ENCODE measurements at places on chromosomes 4 and X.

DNA sequence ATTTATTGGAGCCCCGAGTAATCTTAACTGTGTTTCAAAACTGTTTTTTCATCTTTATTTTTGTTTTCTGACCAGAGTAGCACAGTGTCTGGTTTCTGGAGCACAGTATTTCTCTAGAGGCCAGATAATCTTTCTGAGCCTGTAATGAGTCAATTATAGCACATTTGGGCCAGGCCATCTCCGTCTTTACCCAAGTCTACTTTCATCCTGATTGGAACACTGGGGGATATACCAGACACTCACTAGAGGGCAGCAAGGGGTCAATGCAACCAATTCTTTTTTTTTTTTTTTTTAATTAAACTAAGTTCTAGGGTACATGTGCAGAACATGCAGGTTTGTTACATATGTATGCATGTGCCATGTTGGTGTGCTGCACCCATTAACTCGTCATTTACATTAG, 282.0 kb downstream of the ARHGAP24 start:
- no peak for DNase-seq

DNA sequence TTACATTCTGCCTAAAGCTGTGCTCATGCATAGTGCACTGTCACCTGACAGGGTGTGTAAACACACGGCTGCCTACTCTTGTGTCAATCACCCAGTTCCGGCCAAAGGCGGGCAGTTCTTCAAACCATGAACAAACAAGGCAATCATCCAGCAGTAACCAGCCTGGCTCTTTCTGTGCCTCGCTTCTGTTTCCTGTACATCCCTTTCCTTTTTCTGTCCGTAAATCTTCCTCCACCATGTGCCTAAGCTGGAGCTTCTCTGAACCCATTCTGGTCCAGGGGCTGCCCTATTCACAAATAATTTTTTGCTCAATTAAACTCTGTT, 60.8 kb upstream of the CBR4 start:
- DNase-seq, result no peak

DNA sequence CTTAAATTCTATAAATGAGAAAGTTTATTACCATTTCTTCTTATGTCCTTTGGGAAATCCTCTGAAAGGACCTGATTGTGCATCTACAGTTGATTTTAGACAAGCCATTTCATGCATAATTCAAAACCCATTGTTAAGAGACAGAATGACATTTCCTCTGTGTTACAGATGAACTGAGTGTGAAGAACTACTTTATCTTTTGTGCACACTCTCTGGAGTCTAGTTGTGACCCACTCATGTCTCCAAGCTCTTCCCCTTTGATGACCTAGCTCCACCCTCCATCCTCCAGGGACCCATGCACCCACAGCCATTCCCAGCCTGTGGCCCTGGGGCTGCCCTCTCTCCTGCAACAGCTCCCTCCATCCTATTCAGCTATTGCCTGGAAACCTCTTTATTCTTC, 57.5 kb upstream of the BMPR1B start:
- DNase-seq, result no peak

GRCh38 chrX:48834383-48834709, 1.1 kb downstream of the PCSK1N start:
- peak; percentile 21 for DNase-seq

DNA sequence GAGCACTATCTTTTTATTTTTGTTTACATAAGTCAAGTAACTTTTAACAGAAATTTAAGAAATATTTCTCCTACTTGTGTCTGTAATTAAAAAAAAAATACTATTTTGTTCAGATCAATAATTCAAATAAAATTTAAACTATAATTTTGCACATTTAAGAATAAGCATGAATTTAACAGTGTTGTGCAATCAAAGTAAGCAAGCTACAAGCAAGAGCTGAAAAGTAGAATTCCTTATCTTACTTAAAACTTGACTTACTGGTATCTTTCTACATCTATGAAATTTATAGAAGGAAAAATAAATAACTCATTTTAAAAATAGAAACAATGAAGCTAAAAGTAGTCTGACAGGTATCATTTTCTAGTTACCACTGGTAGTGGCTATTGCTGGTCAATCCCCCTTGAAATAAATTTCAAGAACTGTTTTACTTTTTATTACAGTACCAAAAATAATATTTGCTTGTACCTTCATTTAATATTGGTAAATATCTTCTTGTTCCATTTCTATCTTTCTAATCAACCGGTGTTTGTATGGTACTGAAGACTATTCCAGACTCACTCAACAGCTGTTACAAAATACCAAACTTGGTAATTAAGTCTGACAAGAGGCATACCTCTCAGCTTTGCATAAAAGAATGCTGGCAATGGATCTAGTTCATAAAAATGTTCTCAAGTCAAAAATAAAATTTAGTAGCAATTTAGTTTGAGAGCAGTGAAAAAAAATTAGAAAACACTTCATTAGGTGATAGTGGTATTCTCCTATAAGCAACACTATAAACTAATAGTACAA, 62.2 kb downstream of the NOCT start:
- no peak for DNase-seq

DNA sequence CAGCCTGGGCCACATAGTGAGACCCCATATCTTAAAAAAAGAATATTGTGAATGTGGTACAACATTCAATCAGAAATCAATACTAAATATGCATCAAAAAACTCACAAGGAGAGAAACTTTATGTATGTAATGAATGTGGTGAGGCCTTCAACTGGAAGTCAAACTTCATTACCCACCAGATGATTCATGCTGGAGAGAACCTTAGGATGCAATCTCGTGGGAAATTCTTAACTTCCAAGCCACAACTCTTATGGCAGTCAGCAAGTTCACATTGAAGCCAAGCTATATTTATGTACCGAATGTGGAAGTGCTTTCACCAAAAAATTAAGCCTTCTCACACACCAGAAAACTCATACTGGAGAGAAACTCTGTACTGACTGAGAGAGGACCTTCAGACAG, 84.5 kb upstream of the UXT start:
- no peak for DNase-seq

DNA sequence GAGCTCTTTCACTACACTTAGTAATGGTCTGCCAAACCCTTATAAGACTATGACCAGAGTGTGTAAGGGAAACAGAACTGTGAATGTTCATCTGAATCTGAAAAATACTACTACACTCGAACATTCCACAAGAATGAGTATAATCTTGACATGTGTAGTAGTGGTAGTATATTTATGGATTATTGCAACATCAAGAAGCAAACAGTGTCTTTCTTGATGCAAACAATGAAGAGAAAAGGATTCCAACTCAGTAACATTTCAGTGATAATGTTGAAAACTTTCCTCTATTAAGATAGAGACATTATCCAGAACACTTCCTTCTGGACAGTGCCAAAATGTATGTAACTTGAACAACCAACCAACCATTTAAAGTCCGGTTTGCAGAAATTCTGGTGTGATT, 394.7 kb upstream of the CPEB2 start:
- DNase-seq, result no peak

DNA sequence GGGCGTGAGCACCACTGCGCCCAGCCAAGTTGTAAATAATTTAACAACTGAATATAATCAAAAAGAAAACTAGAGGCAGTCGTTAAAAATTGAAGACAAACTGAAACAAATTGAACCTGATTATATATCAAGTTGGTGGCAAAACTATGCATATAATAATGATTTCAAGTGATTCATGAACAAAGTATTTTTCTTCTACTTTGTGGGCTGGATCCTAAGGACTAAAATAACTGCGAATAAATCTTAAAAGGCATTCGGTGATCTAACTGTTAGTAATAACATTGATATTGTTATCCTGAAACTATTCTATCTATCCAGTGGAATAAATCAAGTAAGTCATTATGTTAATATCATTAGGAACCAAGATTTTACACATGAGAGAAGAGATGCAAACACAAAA, 21.2 kb upstream of the USP9X start:
- DNase-seq, result no peak

DNA sequence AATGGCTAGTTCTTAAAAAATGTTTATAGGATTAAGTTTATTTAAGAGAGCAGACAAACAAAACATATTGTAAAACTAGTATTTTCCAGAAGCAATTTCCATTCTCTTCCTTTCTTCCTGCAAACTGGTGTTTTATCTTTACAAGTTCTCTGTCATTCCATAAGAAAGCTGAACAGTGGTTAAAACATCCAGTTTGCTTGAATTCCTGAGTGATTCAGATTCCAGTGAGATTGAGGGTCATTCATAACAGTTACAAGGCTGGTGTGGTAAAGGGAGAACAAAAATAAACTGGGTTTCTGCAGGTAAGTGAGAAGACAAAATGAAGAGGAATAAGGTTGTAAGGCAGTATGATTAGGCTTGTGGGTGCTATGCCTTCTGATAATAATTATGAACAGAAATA, 544.8 kb upstream of the DIPK2B start:
- no peak for DNase-seq

DNA sequence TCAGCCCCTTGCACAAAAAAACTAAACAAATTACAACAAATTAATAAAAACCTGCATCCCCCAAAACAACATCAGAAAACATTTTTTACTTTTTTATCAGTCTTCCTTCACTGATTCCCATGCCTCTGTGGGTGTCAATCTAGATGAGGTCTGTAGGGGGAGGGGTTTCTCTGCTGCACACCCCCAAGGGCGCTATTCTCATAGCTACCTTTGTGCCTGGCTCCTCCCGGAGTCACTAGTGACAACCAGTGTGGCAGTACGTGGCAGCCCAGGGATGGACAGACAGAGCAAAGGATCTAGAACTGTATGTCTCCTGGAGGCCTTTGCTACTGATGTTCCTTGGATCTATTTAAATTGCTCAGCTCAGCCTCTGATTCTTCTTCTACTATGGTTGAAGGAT, 228.1 kb upstream of the ANXA3 start:
- DNase-seq, result no peak

DNA sequence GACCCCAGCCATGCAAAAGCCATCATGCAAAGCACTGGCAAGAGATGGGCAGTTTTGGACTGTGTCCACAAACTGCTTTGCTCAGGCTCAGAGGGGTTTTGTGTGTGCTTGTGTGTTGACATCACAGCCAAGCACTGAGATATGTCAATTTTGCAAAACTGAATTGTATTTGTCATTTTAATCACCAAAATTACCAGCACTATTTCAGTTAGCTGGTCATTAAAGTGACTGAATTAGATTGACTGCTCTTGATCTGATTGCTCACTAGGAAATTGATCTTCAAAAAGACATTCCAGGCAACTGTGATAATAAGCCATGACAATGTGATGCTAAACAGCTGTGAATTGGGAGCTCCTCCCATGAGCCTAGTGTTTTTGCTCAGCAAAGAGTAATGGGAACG, 337.3 kb upstream of the GNPDA2 start:
- DNase-seq, result no peak

DNA sequence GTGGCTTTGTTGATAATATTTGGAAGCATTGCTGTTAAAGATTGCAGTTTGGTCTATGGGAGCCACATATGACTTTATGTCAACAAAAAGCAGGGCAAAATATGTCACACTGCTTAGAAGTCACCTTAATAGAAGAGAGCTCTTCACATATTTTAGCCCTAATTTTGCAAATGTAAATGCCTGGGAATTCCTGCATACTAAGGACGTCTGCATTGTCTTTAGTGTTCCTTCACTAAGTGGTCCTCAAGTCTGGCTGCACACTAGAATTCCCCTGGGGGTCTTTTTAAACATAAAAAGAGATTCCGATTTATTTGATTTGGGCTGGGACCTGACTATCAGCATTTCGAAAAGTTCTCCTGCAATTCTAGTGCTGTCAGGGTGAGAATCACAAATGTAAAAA, 495.1 kb upstream of the FAM241A start:
- no peak for DNase-seq

DNA sequence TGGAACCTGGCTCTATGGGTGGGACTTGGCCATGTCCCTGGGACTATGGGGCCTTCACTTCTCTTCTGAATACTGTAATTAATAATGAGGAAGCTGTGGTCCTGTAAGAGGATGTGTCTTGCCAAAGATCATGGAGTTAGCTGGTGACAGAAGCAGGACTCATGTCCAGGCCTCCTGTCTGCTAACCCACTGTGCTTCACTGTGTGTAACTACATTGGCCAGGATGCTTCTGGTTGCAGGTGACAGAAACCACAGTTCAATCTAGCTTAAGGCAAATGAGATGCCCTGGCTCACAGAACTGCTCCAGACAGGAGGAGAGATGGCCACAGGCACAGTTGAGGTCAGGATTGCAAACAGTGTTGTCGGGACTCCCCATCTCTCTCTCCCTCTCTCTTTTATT, 3.1 kb downstream of the MTMR1 start:
- no peak for DNase-seq

GRCh38 chr4:140863197-140863596, 107.0 kb upstream of the TBC1D9 start:
- DNase-seq, result no peak

- no peak for DNase-seq
Observed at GRCh38 chrX:3169421-3169820, 128.2 kb downstream of the ARSF start.

- DNase-seq, result no peak
Observed at GRCh38 chrX:28491941-28492340, 95.3 kb upstream of the IL1RAPL1 start.

DNA sequence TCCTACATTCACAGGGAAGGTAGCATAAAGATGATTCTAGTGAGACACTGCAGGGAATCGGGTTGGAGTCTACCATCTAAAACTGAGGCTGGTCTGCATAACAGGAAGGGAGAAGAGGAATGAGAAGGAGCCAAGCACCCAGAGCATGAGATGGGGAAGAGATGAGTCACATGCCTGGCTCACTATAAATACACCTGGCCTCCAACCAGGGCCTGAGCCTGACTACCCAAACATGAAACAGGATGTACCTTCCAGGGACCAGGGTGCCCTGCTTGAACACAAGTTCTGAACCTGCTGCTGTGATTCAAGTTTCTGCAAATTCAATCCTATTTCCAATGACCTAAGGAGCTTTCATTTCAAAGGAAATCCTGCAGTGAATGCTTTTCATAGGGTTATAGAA, 24.9 kb downstream of the CD99L2 start:
- peak; percentile 16 for DNase-seq

DNA sequence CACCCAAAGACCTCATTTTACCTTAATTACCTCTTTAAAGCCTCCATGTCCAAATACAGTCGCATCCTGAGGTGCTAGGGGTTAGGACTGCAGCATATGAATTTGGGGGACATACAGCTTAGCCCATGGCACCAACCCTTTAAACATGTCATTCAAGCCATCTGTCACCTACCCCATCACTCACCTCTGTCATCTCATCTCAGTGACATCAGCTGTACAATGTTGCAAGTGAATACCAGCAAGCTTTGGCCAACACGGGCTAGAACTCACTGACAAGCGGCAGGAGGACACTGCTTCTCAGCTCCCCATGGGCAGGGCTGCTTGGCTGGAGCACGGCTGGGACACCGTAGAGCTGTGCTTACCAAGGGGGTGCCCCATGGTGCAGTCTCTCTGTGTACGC, 107.5 kb downstream of the STK32B start:
- no peak for DNase-seq

DNA sequence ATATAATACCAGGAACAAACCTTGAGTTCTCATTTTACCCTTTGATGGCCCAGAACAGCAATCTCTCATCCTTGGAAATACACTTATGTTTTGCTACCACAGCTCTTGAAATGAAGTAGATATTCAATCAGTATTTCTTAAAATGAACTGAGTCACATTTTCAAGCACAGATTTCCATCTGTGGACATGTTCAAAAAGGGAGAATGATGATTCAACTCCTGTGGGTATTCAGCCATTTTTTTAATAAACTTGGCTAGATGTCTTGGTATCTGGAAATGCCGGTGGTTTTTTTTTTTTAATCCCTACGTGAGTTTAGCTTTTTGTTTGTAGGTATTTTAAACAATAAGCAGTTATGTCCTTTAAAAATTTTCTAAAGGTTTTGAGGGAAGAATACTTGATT, 64.2 kb upstream of the TRPC5OS start:
- DNase-seq, result no peak
